OCI-M1 (cell line): ENCODE measurements at places on chromosomes 13 and 19.

DNA sequence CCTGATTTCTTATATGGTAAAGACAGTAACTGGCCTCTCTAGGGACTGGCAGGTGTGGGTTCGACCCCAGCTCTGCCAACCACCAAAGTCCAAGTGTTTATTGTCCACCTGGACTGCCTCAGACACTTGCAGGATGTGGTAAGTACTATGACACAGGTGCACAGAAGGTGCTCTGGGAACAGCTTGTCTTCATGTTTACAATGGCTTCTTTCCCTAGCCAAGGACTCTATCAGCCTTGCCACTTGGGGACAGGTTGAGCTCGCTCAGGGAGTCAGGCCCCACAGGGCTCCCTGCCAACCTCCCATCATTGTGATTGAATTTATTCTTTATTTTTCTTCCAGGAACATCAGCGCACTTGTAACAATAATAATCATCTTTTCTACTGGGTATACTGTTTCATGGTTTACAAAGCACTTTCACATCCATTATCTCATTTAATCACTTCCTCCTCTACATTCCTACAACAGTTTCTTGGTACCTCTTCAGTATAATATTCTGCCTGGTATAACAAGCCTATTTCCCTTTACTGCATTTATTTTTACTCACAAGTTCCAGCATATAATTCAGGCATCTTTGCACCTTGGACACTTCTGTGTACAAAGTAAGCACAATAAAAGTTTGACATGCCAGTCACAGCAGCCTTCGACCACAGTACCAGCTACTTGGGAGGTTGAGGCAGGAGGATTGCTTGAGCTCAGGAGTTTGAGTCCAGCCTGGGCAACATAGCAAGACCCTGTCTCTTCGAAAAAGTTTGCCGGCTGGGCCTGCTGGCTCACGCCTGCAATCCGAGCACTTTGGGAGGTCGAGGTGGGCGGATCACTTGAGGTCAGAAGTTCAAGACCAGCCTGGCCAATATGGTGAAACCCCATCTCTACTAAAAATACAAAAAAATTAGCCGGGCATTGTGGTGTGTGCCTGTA is 24.2 kb upstream of the GATAD2A start:
- no peak for DNase-seq

DNA sequence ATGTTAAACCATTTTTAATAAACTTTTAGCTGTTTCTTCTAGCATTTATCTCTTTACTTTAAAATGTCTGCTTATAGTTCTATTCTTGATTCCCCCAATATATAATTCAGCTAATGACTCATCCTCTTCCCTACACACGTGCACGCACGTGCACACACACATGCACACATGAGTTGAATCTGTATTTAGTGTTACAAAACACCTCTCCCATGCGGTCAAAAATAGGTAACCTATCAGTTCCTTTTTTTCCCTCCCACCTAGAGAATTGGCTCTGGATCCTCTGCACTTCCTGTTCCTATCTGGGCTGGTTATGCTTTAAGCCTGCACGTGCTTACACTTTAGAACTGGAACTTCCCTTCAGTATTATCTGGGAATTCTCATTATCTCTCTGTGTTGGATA is 144.1 kb downstream of the PAN3 start:
- DNase-seq, result no peak

GRCh38 chr19:35977446-35978222 is 17.4 kb upstream of the SDHAF1 start:
- peak; percentile 77 for DNase-seq

DNA sequence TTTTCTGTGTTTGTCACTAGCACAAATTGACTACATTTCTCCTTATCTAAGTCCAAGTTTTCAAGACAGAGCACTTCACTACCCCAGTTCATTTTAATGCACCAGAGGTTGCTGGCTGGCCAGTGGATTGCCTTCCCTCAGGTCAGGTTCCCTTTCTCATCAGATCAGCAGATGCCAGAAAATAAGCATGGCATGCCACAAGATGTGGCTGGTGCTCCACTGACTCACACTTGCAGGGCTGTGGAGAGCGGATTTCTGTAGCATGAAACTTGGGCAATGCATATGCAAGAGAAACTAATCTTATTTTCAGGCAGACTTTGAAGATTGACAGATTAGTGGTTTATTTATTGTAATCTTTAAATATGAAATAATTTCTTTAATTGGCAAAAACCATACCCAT is 79.5 kb downstream of the RUBCNL start:
- DNase-seq, result no peak

DNA sequence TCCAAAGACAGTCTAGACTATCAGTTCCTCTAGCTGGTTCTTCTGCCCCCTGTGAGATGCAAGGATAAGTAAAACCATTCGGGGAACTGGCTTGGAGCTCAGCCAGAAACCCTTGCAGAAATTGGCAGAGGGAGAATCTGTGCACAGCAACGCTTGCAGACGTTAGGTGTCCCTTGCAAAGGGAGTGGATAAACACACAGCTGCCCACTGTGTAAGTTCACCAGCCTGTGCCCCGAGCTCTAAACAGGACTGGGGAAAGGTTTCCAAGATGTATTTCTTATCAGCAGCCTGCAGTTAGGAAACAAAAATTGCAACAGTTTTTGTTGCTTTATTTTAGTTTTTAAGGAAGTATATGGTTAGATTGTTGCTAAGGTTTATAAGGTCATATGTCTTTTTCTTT is 19.0 kb upstream of the ADGRE1 start:
- DNase-seq, result peak; percentile 74

- no peak for DNase-seq
Measured at GRCh38 chr13:110250258-110250891, 56.6 kb downstream of the COL4A1 start.

DNA sequence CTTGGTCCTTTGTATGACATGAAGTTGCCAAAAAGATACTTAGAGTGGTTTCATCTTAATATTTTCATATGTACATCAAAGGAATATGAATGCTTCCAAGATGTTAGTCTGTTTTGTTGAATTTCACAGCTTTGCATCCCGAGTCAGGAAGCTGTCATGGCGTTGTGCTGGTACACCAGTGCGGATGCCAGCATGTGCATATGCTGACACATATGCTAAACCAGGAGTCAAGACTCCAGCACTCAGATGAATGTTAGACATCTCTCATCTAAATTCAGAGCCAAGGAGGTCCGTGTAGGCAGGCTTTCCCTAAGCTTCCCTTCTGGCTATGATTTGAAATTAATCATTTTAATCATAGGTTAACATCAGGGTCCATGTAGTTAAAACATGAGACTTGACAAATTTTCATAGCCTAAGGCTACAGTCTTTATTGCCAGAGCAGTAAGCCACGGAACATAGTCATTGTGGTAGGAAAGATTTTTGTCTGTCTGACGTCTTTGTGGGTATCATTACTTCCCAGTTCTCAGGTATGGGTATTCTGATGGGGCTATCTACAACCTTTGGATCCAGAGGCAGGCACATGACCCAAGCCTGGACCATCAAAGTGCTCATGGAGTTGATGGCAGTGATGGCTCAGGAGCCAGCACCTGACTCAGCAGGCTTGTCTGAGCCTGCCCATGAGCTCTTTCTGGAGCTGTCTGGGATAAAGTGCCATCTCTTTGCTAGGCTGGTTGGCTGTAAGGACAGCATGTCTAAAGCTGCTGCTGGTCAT is 246.1 kb downstream of the KCNRG start:
- no peak for DNase-seq
